ENCODE measurements at places on chromosomes 6 and 20. TPM values are rescaled to one million over a fixed set of nuclear protein-coding genes. Genes with fewer than 3 reads are reported as not detected.

Gene ULBP2
- 2.4 TPM for total RNA-seq

Gene FHL5
- 13.8 TPM for total RNA-seq

Gene PEX6
- total RNA-seq, result 16.7 TPM

Gene MRAP2
- not detected for total RNA-seq

Gene CLPSL2
- total RNA-seq, result not detected

Gene LAMA4
- 37.2 TPM for total RNA-seq

Gene TRPC4AP
- 32.4 TPM for total RNA-seq

Gene ADTRP
- not detected for total RNA-seq

Gene TMEM74B
- 0.83 TPM for total RNA-seq

Gene SCGN
- 14.1 TPM for total RNA-seq

Gene MYB
- 0.16 TPM for total RNA-seq

Gene TFAP2C
- 0.39 TPM for total RNA-seq

Gene JPH2
- 168 TPM for total RNA-seq

Gene F13A1
- total RNA-seq, result 30.4 TPM

Gene GNAS-AS1
- not detected for total RNA-seq

Gene MEI4
- total RNA-seq, result 0.51 TPM

Gene SHLD1
- total RNA-seq, result 9.6 TPM

Gene THBS2
- total RNA-seq, result 16.2 TPM

Gene CYP24A1
- not detected for total RNA-seq

Gene CST2
- total RNA-seq, result not detected

Gene NECAB3
- total RNA-seq, result 88.4 TPM

Gene TTK
- 0.08 TPM for total RNA-seq

Gene SLC22A16
- not detected for total RNA-seq

Gene OOEP
- not detected for total RNA-seq

Gene CENPW
- total RNA-seq, result not detected

Gene HDGFL1
- total RNA-seq, result not detected

Gene PNLDC1
- total RNA-seq, result 0.33 TPM

Gene MAFB
- 14.2 TPM for total RNA-seq

Gene FNDC1
- total RNA-seq, result 1.8 TPM

Gene TPX2
- total RNA-seq, result 0.20 TPM

Gene REPS1
- 29.7 TPM for total RNA-seq

Gene GGTLC1
- total RNA-seq, result not detected

Gene GPSM3
- 9.0 TPM for total RNA-seq

Gene STMND1
- total RNA-seq, result not detected

Measured in right atrium auricular region (tissue), 2 donors.